ENCODE measurements at places on chromosomes 2 and 18.
A peak's percentile ranks its signal among the peaks of the same experiment; 100 is the strongest.

DNA sequence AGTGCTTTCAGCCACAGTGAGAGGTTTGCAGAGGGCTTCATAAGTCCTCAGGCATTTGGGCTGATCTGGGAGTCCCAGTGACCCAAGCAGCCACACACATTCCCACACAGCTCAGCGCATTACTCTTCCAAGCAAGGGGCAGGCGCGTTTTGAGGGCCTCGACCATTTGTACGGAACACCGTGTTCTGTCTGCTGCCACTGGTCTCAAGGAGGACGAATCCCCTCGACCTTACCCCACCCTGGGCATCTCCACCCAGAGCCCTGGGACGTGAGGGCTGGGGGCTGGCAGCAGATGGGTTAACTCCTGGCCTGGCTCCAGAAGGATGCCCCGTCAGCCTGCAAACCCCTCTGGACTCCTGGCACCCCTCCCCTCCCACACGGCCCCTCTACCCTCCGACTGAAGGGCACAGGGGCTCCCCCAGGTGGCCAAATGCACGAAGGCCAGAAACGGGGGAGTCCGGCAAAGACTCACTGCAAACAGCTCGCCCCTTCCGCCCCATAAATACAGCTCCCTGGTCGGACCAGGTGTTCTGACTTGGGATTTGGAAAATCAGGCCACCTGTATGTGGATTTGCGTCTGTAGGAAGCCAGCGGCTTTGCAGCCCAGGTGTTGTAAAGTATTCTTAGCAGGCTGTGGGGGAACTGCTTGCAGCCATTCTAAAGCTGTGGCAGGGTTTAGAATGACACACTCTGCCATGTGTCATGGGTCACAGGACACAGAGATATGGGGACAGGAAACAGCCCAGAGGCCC, 33.6 kb upstream of the PTMA start:
- DNase-seq = peak; percentile 24

- no peak for DNase-seq
Measured at GRCh38 chr18:73896685-73897084, 250.9 kb downstream of the FBXO15 start.

DNA sequence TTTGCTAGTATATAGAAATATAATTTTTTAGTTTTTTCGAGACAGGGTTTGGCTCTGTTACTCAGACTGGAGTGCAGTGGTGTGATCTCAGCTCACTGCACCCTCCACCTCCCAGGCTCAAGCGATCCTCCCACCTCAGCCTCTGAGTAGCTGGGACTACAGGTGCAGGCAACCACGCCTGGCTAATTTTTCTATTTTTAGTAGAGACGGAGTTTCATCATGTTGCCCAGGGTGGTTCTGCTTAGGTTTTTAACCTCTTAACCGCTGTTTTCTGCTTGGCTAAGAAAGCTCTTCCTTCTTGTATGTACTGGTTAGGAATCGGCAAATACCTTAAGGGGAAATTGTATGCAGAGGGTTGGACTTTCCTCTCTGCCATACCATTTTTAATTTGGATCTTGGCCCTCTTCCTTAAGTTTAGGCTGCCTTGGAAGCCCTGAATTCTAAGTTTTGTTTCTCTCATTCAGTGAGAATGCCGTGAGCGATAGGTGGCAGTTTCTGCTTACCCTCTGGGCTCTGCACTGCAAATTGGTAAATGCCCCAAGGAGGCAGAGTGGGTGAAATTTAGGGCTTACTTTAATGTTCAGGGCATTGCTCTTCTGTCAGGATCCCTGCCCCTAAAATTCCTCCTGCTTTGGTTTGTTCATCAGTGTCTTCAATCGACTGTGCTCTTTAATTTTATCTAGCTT, 32.3 kb downstream of the EML6 start:
- no peak for DNase-seq

DNA sequence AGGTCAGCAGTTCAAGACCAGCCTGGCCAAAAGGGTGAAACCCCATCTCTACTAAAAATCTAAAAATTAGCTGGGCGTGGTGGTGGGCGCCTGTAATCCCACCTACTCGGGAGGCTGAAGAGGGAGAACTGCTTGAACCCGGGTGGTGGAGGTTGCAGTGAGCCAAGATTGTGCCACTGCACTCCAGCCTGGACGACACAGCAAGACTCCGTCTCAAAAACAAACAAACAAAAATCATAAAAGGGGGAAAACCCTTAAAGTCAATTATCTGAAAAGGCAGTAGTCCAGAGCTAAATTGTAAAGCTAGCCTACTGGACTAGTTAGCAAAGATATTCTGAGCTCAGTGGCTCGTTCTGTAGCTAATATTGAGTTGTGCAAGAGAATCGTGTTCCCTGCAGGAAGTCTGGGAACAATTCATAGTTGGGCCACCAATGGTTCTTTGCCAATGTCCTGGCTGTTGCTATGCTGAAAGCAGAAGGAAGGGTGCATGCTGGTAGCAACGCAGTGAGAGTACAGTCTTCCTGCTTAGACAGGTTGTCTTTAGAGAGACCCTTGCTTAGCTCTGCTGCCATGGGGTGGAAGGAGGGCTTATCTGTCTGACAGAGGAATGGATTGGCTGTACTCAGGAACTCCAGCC, 4.3 kb downstream of the TGOLN2 start:
- no peak for DNase-seq

DNA sequence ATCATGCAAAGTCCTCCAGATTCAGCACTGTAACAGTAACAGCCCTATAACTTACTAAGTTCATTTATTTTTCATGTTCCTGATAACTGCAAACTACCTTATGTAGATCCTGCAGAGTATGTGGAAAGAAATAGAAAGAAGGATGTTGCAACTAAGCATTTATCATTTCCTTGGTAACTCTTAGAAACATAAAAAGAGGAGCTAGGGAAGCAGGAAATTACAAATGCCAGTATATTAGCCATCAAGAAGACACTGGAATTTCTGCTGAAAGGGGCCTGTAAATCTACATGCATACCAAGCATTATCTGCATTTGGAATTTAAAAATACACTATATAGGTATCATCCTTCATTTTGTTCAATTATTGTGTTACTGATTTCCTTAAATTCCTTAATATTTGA, 66.8 kb downstream of the PDE11A start:
- DNase-seq = no peak

GRCh38 chr2:10301941-10302478, 694 bp upstream of the HPCAL1 start:
- no peak for DNase-seq

DNA sequence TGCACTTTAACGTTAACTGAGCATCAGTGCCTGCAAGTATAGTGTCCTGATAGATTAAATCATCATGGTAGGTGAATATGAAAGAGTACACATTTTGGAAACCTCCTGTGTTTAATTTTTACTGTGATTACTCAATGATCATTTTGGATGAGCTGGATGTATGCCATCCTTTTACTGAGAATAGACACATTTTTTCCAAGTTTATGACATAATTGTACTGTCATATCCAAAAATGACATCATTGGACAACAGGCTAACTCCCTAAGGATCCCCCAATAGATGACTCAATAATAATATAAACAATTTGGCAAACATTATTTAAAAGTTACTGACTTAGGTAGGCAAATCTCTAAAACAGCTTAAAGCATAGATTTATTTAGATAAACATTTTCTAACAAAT, 410.8 kb upstream of the REG3G start:
- DNase-seq = no peak

DNA sequence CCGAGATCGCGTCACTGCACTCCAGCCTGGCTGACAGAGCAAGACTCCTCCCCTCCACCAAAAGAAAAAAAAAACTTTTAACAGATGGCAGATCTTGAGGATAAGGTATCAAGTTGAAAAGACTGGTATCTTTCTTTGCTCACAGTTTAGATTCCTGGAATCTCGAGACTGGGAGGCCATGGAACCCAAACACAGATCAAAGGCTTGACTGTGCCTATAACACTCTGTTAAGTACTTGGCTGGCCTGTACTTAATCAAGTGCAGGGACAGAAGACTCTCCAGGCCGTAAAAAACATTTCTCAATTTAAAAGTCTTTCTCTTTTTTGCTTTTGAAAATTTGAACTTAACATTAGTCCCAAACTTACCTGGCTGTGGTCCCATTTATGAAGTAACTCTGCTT, 107.1 kb upstream of the ZNF516 start:
- DNase-seq = no peak

DNA sequence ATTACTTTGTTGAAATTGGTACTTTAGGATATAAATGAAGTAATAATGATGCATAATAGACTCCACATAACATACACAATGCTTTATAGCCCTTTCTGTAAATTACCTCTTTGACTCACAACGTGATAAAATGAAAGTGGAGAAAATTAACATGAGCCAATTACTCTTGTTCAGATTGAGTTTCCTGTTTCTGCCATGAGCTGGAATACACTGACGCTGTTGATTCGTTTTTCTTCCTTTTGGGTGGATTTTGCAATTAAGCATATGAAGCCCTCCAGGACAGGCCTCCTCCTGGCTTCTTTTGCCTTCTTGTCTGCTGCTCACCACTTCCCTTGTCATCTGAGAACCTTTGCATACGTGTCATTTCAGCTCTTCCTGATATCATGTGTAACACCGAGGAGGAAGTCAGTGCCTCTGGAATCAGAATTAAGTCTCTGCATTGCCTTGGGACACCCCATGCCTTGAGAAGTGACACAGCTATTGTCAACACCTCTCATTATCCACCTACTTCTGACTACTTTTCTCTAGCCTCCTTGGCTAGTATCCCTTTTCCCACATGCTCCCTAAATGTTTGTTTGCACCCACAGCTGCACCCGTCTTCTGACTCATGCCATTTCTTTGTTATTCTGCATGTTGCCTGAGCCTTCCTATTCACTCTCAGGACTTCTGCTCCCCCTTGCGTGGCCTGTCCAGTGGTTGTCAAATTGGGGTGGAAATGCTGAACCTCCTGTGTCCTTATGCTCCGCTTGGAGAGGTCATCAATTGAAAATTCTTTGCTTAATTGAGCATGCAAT, 134.1 kb downstream of the FMNL2 start:
- DNase-seq = no peak

DNA sequence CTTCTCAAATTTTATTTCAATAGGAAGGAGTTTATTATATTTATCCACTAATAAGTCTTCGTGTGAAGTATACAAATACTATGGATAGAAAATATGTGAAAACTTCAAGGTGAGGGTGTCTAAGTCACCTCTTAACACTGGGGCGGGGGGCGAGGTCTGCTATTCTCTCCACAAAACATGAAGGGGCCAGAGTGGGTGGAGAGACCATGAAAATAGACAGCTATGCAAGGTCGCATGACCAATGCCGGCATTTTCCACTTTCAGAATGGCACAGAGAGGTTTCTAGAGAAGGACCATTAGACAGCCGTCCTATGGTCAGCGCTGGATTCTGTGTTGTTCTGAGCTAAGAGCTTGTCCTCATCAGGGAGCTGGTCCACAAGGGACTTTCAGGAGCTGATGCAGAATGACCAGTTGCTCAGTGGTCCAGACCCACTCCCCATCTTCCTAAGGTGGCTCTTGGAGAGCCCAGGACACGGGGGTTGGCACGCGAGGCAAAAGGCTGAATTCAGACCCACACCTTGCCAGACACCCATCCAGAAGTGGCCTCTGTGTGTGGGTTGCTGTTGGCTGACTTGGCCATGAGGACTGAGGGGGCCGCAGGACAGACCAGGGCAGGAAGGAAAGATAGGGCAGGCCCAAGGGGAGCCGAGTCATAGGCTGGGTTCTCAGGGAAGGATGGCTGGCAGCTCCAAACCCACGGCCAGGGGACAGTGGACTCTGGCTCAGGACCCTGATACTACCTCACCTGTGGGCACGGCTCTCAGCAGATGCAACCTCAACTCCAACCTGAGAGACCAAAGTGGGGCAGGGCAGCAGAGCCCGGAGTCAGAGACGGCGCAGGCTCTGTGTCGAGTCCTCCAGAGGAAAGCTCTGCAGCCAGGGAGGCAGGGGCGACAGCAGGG, 69.8 kb downstream of the NDUFA10 start:
- no peak for DNase-seq

DNA sequence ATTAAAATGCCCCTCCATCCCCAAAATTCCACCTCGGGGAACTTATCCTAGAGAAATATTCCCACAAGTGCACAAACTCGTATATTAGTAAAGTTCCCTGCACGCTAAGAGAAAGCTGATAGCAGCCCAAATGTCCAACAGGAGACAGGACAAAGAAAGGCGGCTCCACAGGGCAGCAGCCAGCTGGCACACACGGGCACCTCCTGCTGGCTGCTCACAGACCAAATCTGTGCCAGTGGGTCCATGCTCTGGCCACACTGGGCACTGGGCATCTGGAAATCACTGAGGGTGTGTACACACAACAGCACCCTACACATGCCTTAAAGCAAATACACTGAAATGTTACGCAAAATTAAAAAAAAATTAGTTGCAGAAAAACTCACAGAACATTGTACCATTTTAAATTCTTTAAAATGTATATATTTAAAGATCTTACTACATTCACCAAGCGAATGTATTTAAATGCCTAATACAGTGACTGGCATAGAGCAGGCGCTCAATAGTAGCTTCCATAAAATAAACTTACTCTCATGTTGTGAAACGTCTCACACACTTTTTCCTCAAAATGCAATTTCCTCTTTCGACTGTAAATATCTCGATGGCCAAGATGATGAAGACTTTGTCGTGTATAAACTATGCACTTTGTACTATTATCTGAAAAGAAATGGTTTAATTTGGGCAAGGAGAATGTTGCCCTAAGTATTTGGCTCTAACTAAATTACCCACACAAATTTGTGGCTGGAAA, 19.4 kb downstream of the ZNF516 start:
- DNase-seq = no peak

DNA sequence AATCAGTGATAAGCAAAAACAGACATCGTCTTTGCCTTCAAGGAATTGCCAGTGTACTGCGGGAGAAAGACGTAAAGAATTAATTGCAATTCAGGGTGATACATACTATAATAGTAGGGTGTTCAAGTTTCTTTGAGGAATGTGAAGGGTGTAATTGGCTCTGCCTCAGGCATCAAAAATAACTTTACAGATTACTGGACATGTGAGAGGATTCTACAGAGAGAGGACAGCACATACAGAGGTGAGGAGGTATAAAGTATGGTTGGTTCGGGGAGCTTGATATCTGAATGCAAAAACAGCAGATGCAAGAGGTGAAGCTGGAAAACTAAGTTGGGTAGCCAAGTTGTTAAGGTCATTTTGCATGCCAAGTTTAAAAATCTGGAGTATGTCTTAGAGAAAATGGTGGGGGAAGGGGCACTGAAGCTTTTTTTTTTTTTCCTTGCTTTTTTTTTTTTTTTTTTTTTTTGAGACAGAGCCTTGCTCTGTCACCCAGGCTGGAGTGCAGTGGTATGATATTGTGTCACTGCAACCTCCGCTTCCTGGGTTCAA, 227.5 kb upstream of the FOSL2 start:
- DNase-seq = no peak

DNA sequence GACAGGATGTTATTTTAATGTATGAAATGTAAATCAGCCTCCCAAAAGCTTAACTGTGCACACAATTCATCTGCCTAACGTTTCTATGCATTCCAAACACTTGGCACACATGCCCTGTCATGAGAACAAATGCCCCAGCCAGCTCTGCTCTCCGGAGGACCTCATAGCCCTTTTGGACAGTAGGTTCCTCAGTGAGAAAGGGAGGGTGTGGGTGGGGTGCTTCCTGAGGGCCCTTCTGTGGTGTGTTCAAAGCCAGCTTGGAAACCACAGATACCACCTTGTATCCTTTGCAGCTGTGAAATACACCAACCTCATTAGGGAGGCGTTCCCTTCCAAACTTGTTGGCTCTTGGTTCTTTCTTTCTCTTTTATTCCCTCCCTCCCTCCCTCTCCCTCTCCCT, 102.2 kb upstream of the ASB18 start:
- no peak for DNase-seq
